ENCODE measurements at places on chromosomes 1 and 21. TPM values are rescaled to one million over a fixed set of nuclear protein-coding genes. Genes with fewer than 3 reads are reported as not detected.

E2F2 gene
- total RNA-seq, result 1.2 TPM

- DNase-seq, result peak; percentile 88
Measured at GRCh38 chr1:206579747-206580437, 32.4 kb downstream of the EIF2D start.

- no peak for DNase-seq
Measured at GRCh38 chr21:46135782-46136395, 19.5 kb downstream of the FTCD start.

GRCh38 chr1:9322661-9323244 lies 30.1 kb downstream of the SPSB1 start:
- no peak for DNase-seq

GRCh38 chr1:23581219-23581618 lies 21.9 kb upstream of the ID3 start:
- no peak for DNase-seq

CYP4X1 gene
- 2.2 TPM for total RNA-seq

DNA sequence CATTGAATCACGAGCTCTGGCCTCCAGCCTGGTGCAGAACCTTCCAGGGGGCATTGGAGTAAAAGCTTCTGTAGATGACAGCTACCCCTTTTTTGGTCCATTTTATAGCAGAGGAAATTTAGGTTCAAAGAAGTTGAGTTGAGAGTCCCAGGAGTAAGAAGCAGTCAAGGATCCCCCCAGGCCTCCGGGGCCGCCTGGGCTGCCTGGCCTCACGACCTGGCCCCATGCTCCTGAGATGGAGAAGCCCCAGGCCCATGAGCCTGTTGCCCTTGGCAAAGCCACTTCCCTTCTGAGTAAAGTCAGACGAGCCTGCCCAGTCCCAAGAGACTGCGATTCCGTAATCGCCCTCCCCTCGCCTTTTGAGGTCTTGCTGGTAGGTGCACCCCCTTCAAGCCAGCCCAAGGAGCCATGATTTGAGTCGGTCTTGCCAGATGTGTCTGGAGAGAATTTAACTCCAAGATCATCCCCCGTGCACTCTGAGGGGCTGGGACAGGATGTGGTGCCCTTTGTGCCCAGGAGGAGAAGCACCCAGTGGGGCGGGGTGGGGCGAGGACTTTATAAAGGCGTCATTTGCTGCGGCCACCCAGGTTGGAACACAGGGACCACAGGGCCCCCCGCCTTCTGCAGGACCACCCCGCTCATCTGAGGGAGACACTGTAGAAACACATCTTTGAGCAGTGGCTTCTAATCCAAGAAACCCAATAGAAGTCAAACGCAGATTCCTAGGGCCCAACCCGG lies 30.1 kb downstream of the PDE9A start:
- DNase-seq, result peak; percentile 44

DNA sequence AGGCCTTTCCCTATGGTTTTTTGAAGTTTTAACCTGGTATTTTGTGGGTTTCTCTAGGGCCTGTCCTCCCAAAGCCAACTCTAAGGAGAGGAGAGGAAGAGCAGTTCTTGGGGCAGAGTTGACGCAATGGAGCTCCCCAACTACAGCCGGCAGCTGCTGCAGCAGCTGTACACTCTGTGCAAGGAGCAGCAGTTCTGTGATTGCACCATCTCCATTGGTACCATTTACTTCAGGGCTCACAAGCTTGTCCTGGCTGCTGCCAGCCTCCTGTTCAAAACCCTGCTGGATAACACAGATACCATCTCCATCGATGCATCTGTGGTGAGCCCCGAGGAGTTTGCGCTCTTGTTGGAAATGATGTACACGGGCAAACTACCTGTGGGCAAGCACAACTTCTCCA lies 38.2 kb downstream of the ZBTB40 start:
- no peak for DNase-seq
